Activated T-cell treated with anti-CD3 and anti-CD28 coated beads, Interleukin-2, amount 50 U/mL, for 24 hours (primary cell): ENCODE measurements at places on chromosomes 1 and 21.

DNA sequence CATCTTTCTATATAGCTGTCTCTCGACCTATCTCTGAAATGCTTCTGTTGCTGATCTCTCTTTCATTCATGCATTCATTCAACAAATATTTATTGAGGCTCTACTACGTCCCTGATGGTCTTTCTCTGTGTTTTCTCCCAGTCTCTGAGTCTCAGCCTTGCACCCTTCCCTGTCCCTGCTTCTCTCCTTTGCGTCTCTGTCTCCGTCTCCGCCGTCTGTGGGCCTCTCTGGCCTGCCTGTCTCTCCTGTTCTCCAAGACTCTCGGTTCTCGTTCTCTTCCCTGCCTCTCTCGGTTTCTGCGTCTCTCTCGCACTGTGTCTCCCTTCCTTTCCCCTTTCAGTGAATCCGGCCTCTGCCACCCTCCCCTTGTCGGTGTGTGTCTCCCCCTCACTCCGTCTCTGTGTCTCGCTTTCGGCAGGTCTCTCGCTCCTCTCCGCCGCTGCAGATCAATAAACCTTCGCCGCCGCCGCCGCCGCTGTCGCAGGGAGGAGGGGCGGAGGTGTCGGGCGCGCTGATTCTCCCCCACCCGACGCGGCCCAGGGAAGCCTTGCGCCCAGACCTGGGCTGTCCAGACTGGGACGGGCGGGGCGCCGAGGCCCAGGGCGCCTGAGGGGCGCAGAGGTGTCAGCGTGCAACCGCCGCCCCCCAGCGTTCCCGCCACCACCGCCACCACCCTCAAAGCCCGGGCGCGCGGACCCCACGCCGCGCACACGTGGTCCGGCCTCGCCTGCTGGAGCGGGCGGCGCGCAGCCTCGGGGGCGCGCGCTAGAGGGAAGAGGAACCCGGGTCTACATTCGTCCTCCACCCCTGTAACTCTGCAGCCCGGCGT lies 3.0 kb downstream of the EFNA3 start:
- DNase-seq = peak; percentile 58

GRCh38 chr1:40315239-40315794 lies 1.8 kb downstream of the COL9A2 start:
- DNase-seq = peak; percentile 91

GRCh38 chr1:87428883-87429282 lies 100.2 kb downstream of the LMO4 start:
- DNase-seq = no peak

GRCh38 chr1:156559086-156559796 lies 13.1 kb downstream of the IQGAP3 start:
- DNase-seq = no peak

GRCh38 chr1:19684677-19685076 lies 20.0 kb downstream of the HTR6 start:
- no peak for DNase-seq

DNA sequence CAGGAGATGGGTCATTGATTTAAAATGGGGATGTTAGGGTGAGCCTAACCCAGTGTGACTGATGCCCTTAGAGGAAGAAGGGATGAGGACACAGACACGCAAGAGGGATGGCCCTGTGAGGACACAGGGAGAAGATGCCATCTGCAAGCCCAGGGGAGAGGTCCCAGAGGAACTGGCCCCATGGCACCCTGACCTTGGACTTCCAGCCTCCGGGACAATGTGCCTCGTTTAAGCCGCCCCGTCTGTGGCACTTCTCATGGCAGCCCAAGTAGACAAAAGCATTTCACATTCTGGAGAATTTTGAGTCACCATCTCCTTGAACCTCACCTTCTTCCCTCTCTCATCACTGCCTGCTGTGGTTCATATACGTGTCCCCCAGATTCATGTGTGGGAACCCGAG lies 20.1 kb upstream of the PCBP3 start:
- peak; percentile 22 for DNase-seq

- no peak for DNase-seq
These were observed 19.5 kb downstream of the USP24 start for GRCh38 chr1:55195521-55196233.

- DNase-seq = no peak
These were observed 128.7 kb downstream of the ACTL8 start for GRCh38 chr1:17883662-17884395.

DNA sequence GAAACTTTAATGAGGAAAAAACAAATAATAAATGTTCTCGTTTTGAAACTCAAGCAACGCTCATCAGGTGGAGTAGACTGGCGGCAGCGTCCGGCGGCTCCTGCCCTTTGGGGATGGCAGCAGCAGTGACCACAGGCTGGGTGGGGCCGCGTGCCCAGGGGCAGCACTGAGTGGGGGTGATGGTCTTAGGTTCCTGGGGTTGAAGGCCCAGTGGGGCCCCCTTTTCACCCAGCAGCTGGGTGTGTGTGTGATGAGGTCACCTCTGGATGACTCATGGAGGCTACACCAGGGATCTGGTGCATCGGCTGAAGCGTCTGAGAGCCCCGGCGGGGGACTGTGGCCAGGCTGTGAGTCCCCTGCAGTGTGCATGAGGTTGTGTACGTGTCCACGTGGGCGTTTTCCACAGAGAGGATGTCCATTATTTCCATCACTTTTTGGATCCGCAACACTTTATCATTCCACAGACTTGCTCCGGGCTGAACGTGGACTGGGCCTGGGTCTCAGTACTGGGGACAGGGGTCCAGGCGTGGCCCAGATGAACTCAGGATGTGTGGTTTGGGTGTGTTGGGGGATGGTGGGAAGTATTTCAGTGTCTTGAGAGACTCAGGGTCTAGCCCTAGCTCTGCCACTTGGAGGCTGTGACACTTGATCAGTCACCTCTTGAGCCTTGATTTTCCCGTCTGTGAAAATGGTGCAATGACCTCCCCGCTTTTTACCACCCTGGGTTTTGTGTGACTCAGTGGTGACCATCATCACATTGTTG lies 25.6 kb downstream of the LDLRAP1 start:
- DNase-seq = no peak

GRCh38 chr1:23123528-23123927 lies 45.1 kb downstream of the LUZP1 start:
- DNase-seq = no peak

DNA sequence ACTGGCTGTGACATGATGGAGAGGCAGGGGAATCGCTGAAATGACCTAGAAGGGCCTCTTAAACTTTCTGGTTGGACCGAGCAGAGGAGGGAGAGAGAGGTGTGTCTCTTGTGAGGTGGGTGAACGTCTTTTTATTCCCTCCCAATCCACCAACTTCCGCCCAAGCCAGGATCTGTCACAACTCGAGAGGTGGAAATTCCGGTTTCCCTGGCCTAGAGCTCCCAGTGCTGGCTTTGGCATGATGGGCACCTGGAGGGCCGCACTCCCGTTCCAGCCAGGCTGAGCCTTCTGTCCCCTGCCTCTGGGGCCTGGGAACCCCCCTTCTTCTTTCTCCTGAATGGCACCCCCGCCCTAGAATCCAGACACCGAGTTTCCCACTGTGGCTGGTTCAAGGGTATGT lies at the start of gene SEMA4A:
TSS of gene SEMA4A (plus strand) at position 224 of the 400 bp plus-strand sequence. CDS start 994 bp downstream, outside the sequence.
- DNase-seq = no peak

- no peak for DNase-seq
These were observed 56.4 kb upstream of the RGS7 start for GRCh38 chr1:241413386-241413785.

DNA sequence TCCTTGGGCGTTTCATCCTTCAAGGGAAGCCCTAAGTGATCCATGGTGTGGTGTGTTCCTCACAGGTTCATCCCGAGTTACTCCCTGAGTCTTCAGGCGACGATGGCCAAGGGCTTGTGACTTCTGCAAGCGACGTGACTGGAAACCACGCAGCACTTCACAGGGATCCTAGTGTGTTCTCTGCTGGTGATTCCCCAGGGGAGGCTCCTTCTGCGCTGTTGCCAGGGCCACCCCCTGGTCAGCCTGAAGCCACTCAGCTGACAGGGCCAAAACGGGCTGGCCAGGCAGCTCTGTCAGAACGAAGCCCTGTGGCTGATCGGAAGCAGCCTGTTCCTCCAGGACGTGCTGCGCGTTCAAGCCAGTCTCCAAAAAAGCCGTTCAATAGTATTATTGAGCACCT lies 71.5 kb downstream of the VPS26C start:
- no peak for DNase-seq

DNA sequence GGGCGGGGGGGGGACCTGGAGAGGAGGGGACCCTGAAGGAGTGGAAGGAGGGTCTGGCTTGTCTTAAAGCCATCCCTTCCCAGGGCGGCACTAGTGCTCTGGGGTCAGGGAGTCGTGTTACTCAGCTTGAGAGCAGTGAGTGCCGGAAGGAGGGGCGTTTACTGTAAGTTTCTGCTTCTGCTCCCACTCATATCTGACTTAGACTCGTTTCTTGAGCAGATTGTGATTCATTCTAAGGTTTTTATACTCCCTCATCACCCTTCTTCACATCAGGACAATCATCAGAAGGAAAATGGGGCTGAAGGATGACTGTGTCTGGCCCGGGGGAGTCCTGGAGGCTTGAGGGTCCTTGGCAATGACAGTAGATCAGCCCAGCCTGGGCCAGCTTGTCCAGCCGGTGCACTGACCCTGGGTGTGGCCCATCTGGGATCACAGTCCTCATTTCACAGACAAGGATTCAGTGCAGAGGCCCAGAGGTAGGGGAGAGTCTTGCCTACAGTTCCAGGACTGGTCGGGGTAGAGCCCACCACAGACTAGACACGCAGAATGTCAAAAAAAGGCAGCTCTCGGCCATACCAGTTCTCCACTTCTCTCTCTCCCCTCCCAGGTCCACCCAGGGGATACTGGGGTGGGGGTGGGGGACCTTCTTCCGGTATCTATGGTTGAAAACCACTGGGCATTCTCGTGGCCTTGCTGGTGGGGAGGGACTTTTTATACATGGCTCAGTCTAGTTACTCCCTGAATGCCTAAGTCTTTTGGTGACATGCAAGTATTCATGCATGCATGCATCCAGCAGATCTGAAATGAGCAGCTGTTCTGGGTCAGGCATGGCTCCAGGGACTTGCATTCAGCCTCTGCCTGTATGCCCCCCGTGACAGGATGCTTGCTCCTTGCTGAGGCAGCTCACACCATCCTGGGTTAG lies 5.1 kb downstream of the TNFRSF8 start:
- DNase-seq = peak; percentile 67

GRCh38 chr1:198124673-198125072 lies 32.1 kb upstream of the NEK7 start:
- DNase-seq = no peak

DNA sequence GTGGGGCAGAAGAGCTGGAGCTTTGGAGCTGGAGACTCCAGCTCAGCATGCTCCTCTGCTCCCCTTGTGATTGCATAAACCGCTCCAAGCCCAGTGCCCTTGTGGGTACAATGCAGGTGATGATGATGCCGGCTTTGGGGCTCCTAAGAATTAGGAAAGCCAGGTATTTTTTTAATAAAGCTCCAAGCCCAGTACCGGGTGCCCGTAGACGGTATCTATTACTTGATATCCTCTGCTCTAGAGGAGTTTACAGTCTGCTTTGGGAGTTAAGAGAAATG lies 27.2 kb downstream of the TENT5C start:
- no peak for DNase-seq

- DNase-seq = no peak
These were observed 2.0 kb downstream of the HPDL start for GRCh38 chr1:45328680-45329079.
